ENCODE measurements at places on chromosomes 16 and 17. TPM values are rescaled to one million over a fixed set of nuclear protein-coding genes. Genes with fewer than 3 reads are reported as not detected.

DNA sequence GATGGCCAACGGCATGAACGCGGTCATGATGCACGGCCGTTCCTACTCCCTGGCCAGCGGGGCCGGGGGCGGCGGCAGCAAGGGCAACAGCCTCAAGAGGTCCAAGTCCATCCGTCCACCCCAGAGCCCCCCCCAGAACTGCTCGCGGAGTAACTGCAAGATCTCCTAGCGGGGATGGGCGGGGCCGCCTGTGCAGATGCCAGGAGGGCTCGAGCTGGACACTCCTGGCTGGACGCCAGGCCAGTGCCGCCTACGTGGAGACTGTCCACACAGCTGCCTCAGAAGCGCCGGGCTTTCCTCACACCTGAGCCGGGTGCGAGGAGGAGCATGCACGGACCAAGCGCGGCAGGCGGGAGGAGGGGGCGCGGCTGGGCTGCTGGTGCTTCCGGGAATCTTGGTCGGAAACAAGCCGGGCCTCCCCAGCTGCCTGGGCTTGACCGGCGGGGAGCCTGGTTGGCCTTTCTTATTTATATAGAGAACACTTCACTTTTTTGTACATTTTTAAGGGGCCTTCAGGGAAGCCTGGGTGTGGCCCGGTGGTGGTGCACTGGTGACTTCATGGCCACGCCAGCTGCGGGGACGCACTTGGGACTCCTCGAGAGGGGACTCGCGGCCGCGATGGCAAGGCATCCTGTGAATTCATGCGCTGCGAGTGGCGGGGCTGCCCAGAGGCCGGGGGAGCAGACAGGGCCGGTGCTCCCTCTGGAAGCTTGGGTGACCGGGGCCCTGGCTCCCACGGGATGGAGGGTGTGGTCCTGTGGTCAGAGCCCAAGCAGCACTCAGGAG is 3.1 kb upstream of the WFIKKN1 start:
- no peak for ATAC-seq

GRCh38 chr17:10045871-10046658 is 141.0 kb upstream of the RCVRN start:
- ATAC-seq, result no peak

- no peak for ATAC-seq
These were observed 19.2 kb downstream of the SDK2 start for GRCh38 chr17:73625006-73625405.

DNA sequence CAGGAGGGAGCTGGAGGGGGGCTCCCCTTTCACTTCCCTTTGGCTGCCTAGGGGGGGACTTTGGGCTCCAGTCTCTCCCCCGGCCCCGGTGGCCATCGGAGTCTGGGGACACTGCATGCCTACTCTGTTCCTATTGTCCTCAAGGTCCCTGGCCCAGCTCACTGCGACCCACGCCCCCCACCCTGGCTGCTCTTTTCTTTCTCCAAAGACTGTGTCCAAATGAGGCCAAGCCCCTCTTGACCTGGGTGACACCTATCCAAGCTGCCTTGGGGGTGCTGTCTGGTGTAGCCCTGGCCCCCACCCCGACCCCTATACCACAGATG is 12.9 kb downstream of the UBALD1 start:
- ATAC-seq, result no peak

- no peak for ATAC-seq
These were observed 43.8 kb upstream of the SMPD3 start for GRCh38 chr16:68492151-68492542.

GRCh38 chr17:19392303-19392702 is 5.3 kb upstream of the MFAP4 start:
- no peak for ATAC-seq

GRCh38 chr16:6189216-6189615 is 1091.6 kb upstream of the EEF2KMT start:
- ATAC-seq, result no peak

DNA sequence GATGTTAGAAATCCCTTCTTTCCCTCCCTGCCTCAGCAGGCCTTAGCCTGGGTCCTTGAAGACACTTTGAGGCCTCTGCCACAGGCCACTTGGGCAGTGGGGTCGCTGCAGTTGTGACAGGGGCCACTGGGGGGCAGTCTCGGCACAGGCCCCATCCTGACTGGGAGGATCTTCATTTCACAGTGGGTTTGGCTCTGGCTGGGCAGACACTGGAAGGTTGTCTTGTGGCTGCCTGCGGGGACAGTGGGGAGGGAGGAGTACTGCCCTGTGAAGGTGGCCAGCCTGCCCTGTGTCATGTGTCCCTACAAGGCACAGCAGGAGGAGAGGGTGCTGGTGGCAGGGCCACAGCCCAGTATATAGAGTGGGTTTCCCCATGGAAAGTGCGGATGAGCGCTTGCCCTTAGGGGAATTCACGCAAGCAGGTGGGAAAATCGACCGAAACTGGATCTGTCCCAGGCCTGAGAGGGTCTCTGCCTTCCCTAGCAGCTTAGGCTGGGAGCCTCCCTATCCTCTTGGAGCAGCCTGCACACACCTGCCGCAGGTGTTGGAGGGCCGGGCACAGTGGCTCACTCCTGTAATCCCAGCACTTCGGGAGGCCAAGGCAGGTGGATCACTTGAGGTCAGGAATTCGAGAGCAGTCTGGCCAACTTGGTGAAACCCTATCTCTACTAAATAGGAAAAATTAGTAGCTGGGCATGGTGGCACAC is 28.8 kb downstream of the GINS2 start:
- peak; percentile 74 for ATAC-seq

GRCh38 chr16:57500578-57501111 is 14.4 kb upstream of the DOK4 start:
- ATAC-seq, result no peak

Gene ABCC6
- total RNA-seq, result 0.94 TPM

Gene RHBDL1
- not detected for total RNA-seq

Gene MMP2
- 155 TPM for total RNA-seq

Gene ZG16
- total RNA-seq, result not detected

Data from gastroesophageal sphincter (tissue), 4 donors.